ENCODE measurements at places on chromosomes 11 and 22.
A peak's percentile ranks its signal among the peaks of the same experiment; 100 is the strongest.

- DNase-seq, result no peak
Measured at GRCh38 chr22:36936362-36937116, 23.1 kb downstream of the CSF2RB start.

DNA sequence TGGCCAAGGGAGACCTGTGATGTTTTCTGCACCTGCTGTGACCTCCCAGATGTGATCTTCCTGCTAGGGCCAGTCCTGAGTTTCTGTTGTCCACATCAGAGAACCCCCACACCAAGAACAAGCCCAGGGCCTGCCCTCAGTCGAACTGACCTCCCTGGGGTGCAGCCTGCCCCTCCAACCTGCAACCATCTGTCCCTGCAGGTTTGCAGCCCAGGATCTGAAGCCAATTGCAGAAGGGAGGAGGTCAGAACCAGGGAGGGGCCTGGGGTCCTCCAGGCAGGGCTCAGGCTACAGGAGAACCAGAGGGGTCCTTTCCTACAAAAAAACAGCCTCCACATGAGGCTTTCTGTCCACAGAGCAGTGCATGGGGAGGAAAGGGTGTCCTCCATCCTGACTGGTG is 807 bp downstream of the TRIM3 start:
- no peak for DNase-seq

DNA sequence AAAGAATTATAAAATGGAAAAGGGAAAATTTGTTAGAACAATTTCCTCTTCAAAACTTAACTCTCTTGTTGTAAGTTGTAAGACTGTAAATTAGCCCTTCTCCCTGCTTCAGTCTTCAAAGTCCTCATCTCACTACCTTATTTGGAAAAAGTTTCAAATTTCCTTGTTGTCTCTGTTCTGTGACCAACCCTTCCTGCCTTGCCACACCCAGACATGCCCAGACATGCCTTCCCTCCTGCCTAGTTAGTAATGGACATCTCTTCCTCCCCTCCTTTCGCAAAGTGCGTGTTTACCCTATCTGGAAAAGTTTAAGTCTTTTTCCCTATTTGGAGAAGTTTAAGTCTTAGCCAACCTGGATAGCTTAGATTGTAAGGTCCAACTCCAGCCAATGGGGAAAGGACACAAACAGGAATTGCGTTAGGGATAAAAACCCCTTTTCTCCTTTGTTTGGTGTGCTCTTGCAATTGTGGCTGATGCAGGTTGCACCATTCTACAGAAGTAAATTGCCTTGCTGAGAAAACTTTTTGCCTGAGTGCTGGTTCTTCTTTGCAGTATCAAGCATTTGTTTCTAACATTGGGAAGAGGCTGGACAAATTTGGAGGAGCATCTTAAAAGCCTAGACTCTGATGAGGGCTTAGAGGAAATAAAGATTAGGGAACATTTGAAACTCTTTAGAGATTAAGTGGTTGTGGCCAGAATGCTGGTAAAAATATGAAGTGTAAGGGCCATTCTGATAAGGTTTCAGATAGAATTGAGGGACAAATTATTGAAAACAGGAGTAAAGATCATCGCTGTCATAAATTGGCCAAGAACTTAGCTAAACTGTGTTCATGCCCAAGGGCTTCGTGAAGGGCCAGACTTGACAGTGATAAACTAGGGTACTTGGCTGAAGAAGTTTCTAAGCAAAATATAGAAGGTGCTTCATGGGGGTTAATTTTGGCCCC is 15.4 kb downstream of the OR52K2 start:
- no peak for DNase-seq

DNA sequence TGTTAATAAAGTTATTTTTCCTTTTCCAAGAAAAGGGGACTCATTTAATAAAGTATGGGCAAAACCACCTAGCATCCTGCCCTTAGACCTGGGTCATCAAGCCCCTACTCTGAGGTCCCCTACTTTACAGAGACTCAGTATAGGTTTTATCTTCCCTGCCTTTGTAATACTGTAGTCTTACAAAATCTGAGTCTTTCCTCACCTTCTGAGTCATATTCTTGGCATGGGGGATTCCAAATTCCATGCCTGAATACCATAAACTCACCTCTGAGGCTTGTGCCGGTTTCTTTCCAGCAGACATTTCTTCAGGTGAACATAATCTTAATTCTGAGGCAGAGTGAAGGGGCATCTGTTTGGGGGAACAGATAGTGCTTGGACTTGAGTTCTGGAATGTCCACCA is 282.5 kb downstream of the KCNA4 start:
- no peak for DNase-seq

GRCh38 chr11:95305705-95306104 is 74.7 kb upstream of the SESN3 start:
- DNase-seq, result no peak

- no peak for DNase-seq
Measured at GRCh38 chr11:14653090-14653489, 9.5 kb downstream of the PDE3B start.

DNA sequence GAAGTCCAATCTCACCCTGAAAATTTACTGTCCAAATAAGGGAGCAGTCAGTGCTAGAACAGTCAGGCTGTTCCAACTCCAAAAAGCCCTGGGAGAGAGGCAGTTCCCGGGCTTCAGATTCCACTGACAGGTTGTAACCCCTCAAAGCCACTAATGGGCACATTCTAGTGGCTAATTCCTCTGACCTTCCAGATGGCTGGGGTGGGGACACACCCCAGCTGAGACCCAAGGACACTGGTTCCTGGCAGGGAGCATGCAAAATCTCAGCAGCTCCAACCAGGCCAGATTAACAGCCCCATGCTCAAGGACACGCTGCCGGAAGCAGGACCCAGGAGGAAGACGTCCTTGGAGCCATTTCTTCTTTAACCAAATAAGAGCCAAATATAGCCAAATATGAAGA is 92.7 kb downstream of the RPL27A start:
- DNase-seq, result no peak

- DNase-seq, result peak; percentile 19
Measured at GRCh38 chr11:120336641-120337354, 585 bp downstream of the ARHGEF12 start.

DNA sequence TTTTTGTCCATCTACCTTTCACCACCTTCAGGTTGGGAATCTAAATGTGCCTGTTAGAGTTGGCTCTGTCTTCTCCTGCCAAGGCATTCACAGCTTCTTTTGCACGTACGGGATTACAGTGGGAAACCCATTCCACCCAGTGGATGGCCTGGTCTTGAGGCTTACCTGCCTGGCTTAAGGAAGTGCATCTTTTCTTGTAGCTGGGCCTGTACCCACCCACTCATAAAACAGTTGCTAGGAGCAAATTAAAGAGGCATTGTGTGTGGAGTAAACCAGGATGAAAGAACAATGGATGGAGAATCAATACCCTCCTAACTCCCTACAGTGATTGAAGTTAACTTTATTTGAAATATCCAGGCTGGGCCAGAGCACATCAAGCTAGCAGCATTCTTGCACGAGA is 71.6 kb downstream of the TEAD1 start:
- DNase-seq, result no peak

DNA sequence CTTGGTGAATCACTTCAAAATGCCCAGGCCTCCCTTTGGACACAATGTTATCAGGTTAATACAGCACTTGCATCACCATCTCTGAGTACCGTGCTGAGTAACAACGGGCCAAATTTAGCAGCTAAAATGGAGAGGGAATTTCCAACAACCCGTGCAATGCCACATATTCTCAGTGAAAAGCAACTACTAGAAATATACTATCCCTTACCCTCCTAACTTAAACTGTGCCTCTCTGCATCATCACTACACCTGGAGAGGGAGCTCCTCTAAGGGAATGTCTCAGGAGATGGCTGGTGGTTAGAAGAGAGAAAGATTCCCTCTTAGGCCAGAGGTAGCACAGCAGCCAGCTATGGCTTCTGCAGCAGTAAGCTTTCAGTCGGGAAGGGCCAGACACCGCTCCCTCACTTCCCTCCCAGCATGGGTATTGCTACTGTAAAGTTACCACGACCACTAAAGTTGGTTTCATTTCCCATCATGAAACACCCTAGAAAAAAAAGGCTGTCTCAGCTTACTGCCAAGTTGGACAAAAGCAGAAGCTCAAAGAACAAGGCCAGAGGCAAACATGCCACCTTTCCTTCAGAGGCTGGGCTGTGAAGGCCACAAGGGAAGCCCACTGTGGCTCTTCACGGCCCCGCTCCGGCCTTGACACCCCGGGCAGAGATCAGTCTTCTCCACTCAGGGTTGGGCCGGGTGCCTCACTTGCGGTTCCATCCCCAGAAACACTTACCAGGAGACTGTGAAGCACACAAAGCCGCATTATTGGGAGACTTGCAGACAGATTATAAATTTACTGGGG is 3.9 kb downstream of the MAML2 start:
- DNase-seq, result no peak

GRCh38 chr22:24706732-24707469 is 67.6 kb downstream of the PIWIL3 start:
- DNase-seq, result peak; percentile 8

DNA sequence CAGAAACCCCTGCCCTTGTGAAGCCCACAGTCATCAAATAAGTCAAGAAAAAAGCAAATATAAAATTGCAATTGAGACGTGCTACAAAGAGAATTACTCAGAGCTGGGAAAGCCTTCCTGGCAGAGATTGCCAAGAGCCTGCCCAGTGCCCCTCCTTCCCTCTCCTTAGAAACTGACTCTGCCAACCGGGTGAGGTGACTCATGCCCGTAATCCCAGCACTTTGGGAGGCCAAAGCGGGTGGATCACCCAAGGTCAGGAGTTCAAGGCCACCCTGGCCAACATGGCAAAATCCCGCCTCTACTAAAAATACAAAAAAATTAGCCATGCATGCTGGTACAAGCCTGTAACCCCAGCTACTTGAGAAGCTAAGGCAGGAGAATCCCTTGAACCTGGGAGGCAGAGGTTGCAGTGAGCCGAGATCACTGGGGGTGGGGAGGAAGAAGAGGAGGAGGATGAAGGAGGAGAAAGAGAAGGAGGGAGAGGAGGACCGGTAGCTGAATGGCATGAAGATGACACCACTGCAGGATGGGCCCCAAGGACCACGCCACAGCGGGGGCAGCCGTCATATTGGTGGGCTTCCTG is 76.1 kb upstream of the RTL6 start:
- DNase-seq, result no peak

DNA sequence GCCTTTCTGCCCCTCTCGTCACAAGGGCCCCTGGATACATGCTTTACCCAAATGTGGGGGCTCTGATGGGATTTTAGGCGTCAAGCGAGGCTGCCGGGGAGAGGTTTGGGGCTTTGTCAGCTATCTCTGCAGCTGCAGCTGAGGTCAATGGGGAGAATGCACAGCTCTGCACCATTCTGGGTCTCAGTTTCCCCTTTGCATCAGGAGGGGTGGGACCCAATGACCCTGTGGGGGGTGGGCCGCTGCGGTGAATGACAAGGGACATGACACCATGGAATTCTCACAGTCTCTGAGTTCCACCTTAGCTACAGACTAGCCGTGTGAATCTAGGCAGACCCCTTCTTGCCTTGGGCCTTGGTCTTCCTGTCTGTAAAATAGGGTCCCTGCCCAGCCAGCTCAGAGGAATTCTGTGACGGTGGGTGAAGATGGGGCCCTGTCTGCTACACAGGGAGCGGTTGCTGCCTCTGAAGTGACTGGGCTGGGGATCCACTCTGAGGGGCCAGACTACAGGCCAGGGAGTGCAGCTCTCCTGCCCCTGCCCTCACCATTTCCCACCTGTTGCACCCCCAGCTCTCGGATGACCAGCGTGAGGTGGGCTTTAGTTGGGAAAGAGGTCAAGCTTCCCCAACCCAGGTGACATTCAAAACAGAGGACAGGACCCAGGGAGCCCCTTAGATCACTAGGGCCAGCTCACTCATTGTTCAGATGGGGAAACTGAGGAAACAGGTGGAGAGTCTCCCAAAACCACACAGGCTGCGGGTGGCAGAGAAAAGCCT is 35.9 kb upstream of the WNT11 start:
- DNase-seq, result no peak

DNA sequence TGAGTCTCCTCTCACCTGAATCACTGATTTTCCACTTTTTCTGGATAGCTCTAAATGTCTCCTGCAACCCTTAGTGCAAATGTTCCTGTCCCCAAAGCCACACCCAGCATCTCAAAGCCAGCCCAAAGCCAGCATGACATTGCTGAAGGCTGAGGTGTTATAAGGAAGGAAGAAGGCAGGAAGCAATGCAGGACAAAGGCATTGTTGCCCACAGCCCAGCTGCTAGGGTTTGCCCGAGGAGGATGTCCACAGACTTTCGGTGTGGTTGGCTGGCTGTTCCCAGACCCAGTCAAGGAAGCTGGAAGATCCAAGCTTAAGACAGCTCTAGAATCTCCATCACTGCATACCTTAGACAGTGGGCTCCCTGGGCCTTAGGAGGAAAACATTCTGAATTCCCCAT is 23.5 kb downstream of the CHST1 start:
- no peak for DNase-seq

DNA sequence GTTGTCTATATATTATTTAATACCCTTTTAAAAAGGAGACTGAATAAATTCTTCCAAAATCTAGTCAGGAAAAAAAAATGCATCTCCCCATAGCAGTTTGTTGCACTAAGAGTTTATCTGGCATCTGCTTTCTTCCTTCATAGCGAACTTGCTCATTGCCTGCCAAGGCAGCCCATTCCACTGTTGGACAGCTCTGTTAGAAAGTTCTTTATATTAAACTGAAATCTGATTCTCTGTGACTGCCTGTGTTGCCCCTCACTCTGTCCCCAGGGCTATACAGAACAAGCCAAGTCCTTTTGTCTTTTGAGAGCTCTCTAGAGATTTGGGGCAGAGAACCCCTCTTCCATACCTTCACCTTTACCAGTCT is 3.3 kb upstream of the CHRDL2 start:
- DNase-seq, result no peak

GRCh38 chr22:20180245-20180630 is 29.4 kb upstream of the CCDC188 start:
- DNase-seq, result no peak

- DNase-seq, result no peak
Measured at GRCh38 chr22:32794449-32795213, 6.9 kb upstream of the TIMP3 start.

GRCh38 chr22:24323695-24324094 is 53.1 kb downstream of the SPECC1L start:
- DNase-seq, result no peak

GRCh38 chr11:83574519-83574918 is 288.4 kb upstream of the CCDC90B start:
- DNase-seq, result no peak

GRCh38 chr11:61342207-61342803 is 9.3 kb downstream of the TKFC start:
- DNase-seq, result no peak

DNA sequence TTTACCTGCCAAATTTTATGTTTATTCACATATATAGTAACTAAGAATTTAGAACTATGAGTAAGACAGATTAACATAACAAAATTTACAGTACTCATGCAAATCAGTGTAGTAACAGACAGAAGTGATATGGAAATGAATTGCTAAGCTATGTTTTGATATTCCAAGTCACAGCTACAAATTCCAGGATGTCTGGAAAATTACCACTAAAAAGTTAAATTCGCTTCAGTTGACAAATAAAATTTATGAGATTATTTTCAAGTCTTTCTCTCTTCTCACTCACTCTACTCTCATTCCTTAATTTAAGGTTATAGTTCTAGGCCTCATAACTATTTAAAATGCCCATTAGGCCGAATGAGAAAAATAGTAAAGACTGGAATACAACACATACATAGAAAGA is 18.1 kb downstream of the XKR3 start:
- DNase-seq, result no peak

Measured in stimulated activated CD8-positive, alpha-beta memory T cell treated with anti-CD3 and anti-CD28 coated beads, Interleukin-2, amount 100 ng/mL, for 48 hours (primary cell).